Mammary epithelial cell (primary cell): ENCODE measurements at places on chromosomes 7 and 10. TPM values are rescaled to one million over a fixed set of nuclear protein-coding genes. Genes with fewer than 3 reads are reported as not detected.

GRCh38 chr10:90930971-90931871 lies 10.3 kb upstream of the ANKRD1 start:
- no peak for DNase-seq

GRCh38 chr10:76918106-76918505 lies 719.5 kb downstream of the KCNMA1 start:
- DNase-seq, result no peak

DNA sequence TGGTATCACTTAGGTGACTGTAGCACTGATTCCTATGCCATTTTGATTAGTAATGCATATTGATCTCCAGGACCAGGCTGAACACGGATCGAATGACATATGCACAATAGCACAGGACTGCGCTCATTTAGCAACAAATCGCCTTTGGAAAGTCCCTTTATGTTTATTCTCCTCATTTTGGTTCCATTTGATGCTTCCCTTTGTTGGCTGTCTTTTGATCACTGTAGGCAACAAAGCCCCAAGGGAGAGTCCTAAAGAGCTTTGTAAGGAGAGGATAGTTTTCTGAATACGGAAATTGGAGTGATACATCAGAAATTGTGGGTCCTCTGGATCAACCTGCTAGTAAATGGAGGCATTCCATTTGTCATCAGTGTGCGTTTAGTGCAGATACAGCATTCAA lies 1111.4 kb downstream of the SORCS1 start:
- no peak for DNase-seq

DNA sequence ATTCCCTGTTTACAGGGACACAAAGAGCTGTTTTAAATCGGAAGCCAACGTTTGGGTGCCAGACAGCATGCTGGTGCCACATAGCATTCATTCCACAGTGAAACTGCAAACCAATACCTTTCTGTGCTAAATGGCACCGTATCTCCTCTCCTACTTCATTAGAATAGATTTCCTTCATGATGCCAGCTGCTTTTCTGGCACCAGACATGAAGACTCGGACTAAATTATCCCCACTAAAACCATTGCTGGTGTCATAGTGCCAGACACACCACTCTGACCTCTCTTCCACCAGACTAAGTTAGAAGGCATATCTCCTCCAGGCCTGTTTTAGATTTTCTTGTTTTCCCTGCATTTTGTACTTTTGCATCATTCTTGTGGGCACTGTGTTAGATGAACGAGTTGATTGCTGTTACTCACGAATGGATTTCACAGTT lies 155.1 kb downstream of the ETV1 start:
- peak; percentile 50 for DNase-seq

DNA sequence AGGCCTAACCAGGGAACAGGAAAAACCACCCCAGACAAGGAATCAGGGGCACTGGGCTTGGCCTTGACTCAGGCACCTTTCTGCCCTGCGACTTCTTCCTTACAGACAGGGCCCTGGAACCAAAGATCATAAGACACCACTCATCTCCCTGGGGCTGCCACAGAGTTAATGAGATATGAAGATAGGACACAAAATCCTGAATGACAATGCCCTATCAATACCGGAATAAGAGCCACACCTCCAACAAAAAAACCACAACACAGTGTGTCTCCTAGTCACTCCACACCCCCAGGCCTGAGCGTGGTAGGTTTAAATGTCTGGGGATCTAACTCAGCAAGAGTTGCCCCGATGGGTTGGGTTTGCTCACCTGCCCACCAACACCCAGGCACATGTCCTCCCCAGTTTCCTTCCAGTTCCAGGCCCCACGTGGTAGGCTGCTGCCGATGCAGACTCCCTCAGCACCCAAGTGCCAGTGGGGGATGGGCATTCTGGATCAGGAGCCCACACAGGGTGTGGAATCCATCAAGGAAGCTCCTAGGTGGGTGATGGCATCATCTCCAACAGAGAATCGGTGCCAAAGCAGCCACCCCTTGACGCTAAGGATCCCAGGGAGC lies 3.9 kb downstream of the DLG5 start:
- DNase-seq, result no peak

DNA sequence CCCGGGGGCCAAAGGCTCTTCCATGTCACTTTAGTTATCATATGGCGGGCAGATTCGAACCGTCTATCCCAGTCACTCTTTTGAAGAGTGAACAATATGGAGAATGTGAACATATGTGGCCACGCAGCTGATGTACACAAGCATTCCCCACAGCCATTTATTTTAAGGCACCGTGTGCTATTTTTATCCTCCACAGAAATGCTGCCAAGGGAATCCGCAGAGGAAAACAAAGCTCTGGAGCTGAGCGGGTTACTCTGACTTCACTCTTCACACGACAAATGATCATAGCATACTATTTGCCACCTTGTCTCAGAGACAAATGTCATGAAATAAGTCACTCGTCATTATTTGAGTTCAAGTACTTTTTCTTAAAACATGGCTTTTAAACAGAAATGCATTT lies 100.3 kb downstream of the CTBP2 start:
- no peak for DNase-seq

- no peak for DNase-seq
These were observed 37.6 kb downstream of the RHOBTB1 start for GRCh38 chr10:60906411-60906810.

DNA sequence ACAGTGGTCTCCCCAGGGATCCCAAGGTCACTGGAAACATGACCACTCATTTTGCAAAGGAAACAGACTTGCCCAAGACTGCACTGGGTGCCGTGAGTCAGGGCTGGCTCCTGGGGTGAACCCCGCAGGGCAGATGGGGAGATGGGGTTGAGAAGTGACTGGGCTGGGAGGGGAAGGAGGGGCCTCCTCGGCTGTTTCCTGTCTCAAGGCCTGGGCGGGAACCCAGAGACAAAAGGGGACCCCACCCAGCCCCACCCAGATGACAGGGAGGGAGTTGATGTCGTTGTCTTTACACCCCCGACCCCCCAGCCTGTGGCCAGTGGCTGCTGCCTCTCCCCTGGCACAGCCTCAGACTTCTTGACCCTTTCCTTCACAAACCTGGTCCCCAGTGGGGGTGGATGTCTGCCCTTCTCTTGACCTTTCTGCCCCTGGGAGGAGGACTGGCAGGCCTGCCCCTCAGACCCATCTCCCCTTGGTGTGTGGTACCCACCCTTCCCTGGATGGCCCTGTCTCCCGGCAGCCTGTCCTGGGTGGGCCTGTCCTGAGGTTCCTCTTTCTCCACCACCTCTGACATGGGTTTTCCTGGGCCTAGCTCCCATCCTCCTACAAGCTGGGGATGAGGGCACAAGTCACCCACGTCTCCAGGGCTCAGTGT lies 1.4 kb downstream of the MYO1G start:
- no peak for DNase-seq

DNA sequence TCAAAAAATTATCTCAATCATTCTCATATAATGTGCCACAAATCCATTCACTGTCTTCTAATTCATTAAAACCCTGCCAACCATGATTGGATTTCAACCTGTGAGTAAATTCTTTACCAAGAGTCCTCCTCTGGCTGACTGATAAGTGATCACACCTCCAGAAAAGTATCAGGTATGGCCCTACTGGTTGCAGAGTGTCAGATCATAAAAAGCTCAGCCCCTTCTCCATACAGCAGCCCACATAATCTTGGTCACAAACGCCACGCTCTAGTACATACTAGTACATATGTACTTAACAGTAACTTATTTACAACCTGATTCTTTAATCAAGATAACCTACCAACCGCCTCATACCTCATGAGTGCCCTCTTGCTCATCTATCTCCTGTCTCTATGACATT lies 26.1 kb downstream of the UBE2H start:
- DNase-seq, result no peak

DNA sequence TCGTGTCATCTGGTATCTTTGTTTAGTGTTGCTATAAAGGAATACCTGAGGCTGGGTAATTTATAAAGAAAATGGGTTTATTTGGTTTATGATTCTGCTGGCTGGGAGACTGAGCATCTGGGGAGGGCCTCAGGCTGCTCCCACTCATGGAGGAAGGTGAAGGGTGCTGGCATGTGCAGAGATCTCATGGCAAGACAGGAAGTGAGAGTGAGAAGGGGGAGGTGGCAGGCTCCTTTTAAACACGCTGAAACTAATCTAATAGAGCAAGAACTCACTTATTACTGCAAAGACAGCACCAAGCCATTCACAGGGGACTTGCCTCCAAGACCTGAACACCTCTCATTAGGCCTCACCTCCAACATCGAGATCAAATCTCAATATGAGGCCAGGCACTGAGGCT lies 11.3 kb downstream of the OIT3 start:
- no peak for DNase-seq

DNA sequence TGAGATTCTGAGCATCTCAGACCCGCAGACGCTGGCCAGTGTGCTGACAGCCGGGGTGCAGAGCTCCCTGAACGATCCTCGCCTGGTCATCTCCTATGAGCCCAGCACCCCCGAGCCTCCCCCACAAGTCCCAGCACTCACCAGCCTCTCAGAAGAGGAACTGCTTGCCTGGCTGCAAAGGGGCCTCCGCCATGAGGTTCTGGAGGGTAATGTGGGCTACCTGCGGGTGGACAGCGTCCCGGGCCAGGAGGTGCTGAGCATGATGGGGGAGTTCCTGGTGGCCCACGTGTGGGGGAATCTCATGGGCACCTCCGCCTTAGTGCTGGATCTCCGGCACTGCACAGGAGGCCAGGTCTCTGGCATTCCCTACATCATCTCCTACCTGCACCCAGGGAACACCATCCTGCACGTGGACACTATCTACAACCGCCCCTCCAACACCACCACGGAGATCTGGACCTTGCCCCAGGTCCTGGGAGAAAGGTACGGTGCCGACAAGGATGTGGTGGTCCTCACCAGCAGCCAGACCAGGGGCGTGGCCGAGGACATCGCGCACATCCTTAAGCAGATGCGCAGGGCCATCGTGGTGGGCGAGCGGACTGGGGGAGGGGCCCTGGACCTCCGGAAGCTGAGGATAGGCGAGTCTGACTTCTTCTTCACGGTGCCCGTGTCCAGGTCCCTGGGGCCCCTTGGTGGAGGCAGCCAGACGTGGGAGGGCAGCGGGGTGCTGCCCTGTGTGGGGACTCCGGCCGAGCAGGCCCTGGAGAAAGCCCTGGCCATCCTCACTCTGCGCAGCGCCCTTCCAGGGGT lies 703 bp downstream of the RBP3 start:
- DNase-seq, result no peak

DNA sequence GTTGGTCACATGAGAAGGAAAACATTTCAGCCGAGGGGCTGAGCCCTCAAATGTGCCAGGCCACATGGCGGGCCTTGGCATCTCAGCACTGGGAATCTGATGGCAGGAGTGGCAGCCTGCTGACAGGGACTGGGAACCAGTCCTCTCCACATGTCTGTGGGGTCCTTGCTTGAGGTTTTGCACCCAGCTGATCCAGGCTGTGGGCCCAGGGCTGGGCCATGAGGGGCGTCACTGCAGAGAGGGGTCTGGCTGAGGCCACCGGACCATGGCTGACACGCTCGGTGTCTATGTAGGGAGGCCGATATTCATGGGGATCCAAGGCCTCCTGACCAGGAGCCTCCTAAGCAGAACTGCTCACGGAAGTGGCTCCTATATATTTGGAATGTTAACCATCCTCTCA lies 31.0 kb upstream of the PWWP2B start:
- DNase-seq, result no peak

DNA sequence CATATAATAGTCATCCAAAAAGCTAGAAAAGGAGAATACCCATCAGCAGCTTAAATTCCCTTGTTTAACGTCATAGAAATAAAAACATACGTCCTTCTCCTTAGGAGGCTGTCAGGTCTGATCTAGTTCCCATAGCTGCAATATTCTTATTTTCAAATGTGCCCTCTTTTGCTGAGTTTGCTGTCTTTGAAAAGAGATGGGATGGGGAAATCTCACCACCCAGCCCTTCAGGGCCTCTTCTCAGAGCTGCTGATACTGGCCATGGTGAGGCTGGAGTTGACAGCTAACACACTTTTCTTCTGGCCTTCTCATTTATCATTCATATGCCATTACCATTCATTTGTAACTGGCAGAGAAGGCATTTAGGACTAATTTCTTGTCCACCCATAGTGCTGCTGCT lies 5.1 kb upstream of the PCGF5 start:
- no peak for DNase-seq

GRCh38 chr10:12423896-12424295 lies 74.5 kb downstream of the CAMK1D start:
- no peak for DNase-seq

DNA sequence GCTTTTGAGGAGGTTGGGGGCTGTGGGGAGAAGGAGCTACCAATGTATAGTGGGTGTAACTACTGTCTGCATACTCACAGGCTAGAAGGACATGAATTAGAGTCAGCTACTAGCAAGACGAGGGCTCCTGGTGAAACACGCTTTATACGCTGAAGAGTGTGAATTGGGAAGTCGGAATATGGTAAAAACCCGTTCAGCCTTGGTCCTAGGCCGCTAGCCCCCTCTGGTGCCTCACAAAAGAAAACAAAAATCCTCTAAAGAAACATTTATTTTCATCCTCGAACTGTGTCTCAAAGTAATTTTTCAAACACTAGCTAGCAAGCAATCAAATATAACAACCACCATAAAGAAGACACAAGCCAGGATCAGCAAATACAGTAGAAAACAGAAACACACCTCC lies 338.1 kb upstream of the SEMA3C start:
- DNase-seq, result no peak

GRCh38 chr7:139753693-139754111 lies 24.1 kb downstream of the HIPK2 start:
- no peak for DNase-seq

GRCh38 chr7:46146454-46147255 lies 225.6 kb upstream of the IGFBP3 start:
- no peak for DNase-seq

DNA sequence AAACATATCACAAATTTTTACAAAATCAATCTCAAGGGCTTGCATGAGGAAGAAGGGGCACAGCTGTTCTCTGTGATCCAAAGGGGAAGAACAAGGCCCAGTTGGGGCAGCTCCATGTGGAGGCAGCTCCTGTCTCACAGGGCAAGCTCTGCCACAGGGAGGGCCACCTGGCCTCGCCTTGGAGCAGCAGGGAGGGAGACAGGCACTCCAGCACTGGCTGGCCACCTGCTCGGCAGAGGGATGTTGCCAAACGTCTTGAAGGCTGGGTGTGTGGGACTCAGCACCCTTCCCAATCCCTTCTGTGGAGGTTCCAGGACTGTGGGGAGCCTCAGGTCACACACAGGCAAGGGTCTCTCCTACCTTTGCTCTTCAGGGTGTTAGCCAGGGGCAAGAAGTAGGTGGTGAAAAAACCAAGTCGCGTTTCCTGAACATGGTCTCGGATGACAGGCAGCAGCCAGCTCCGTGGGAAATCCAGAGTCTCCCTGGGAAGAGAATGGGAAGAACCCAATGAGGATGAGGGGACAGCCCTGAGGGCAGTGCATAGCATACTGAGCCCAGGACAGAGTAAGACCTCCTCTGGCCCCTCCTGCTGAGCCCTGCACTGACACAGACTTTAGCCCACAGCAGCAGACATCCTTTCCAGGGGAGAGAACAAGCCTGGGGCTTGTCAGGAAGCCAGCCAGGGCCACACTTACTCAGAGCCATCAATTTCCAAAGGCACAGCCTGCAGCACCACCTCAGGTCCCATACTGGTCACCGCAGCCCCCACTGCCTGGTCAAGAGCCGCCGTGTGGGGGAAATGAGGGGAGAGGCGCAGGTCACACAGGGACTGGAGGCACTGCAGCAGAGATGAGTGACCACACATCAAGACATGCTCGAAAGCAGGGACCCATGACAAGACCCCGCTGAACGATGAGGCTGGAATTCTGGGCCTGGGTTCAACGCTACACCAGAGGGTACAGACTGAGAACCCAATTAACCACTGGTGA lies 21.9 kb downstream of the RRP12 start:
- DNase-seq, result no peak

The MRLN gene
- not detected for polyA plus RNA-seq

The CYP3A5 gene
- polyA plus RNA-seq, result 0.06 TPM

The SLC26A5 gene
- not detected for polyA plus RNA-seq

The CDHR1 gene
- polyA plus RNA-seq, result 8.8 TPM

The CHRM2 gene
- not detected for polyA plus RNA-seq
